ENCODE measurements at places on chromosomes 5 and 9. TPM values are rescaled to one million over a fixed set of nuclear protein-coding genes. Genes with fewer than 3 reads are reported as not detected.

FYB1 gene
- 93.7 TPM for total RNA-seq

TLE1 gene
- total RNA-seq: not detected

PKD2L2 gene
- not detected for total RNA-seq

AMBP gene
- not detected for total RNA-seq

PRR16 gene
- not detected for total RNA-seq

NR5A1 gene
- not detected for total RNA-seq

ADAMTS13 gene
- 1.3 TPM for total RNA-seq

RPL37 gene
- total RNA-seq: 1,565 TPM

GLRA1 gene
- not detected for total RNA-seq

DOCK2 gene
- 215 TPM for total RNA-seq

PCA3 gene
- not detected for total RNA-seq

TAF1L gene
- not detected for total RNA-seq

PCDHA1 gene
- not detected for total RNA-seq

FBXO38 gene
- total RNA-seq: 62.9 TPM

Data from activated CD4-positive, alpha-beta T cell treated with anti-CD3 and anti-CD28 coated beads, Interleukin-2, amount 10 ng/mL, durations not matched to agents 24 days and 14 days (primary cell).